T-helper 2 cell (primary cell): ENCODE measurements at places on chromosomes 1 and 21.

DNA sequence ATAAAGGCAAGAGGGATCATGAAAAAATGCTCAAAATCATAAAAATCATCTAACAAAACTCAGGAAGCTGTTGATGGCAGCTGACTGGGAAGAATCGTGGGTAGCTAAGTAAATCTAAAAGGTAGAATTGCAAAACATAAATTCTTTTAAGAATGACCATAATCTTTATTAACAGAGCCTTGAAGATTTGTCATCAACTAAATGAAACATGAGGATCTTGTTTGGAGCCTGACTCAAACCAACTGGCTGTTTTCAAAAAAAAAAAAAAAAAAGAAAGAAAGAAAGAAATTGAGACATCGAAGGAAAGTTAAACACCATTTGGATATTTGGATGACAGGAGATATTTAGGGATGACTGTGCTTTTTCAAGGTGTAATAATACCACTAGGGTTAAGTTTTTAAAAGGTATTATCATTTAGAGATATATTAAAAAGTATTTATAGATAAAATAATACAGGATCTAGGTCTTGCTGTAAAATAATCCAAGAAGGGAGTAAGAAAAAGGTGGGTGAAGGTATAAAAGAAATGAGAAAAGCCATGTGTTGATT is 48.6 kb downstream of the CD34 start:
- DNase-seq, result no peak

DNA sequence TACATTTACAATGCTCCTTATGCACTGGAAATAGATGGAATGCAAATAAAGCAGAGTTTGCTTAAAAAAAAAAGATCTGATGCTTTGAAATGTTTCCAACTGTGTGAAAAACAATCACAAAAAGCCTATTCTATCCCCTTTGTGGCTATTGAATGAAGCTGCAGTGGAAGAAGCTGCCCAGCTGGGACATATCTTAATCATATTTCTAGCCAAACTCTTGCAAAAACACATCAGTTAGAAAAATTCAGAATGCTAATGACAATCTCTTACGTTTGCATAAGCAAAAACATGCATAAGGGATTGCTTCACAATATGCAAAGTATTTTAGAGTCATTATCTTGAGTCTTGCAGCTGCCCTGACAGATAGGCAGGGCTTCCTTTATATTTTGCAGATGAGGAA is 526.4 kb upstream of the USP24 start:
- DNase-seq, result no peak

GRCh38 chr1:245750261-245750660 is 595.5 kb downstream of the KIF26B start:
- no peak for DNase-seq

DNA sequence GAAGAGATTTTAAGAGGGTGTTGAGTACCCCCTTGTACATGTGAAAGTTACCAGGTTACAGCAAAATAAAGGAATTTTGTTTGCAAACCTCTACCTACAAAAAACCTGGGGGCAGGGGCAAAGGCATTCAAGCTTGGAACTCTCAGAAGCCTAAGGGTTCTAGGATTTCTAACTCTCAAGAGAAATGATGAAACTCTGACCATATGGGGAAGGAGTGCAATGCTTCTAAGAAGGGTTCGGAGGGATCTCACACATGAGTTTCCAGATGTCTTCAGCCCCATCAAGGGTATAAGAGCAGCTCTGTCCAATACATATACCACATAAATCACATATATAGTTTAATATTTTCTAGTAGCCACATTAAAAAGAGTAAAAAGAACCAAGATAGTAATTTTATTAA is 7.3 kb upstream of the FCGR2A start:
- DNase-seq, result no peak
